ENCODE measurements at places on chromosomes 4 and X.

DNA sequence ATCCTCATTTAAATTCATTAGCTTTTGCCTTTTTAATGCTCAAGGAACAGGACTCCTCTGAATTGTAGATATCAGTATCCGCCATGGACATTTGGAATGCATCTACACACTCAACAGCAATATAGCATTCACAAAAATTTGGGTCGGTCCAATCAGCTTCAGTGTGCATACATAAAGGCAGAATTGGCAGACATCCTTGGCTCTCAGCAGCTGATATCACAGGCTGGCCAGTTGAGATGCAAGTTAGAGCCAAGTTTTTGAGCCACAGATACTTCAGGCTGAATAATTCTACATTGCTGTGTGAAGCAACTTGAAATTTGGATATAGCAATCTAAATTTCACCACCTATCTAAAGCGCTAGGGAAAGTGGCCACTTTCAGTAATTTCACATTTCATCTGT is 821.1 kb downstream of the PCDH19 start:
- DNase-seq, result no peak

DNA sequence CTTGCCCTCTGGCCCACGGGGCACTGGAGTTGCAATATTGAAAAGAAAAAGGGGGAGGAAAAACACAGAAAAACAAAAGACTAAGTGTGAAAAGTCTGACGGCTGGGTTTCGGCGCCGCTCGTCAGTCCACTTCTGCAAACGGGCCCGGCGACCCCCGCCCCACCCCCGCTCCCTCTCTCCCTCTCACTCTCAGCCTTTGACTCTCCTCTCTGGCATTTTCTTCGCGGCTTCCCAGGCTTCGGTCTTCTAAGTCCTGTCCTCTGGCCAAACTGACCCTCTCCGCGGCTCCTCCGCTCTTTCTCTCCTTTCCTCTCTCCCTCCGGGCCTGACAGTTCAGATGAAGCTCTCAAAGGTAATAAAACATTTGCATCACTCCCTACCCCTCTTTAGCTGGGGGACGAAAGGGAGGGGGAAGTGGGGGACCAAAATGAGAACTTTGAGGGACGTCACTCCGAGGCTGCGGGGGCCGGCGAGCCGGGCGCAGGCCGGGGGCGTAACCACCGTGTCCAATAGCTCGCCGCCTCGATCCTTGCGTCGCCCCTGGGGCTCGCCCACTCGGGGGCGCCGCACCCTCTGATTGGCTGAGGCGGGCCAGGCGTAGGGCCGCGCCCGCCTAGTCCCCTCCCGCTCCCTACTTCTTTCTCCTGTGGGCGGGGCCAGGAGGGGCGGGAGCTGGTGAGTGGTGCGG is at the start of gene NKX6-1:
TSS of gene NKX6-1 (minus strand) at position 358 of the 689 bp plus-strand sequence. CDS start 1,064 bp downstream, outside the sequence.
- peak; percentile 40 for DNase-seq

- DNase-seq, result no peak
Observed at GRCh38 chr4:94354474-94354896, 11.8 kb upstream of the HPGDS start.

DNA sequence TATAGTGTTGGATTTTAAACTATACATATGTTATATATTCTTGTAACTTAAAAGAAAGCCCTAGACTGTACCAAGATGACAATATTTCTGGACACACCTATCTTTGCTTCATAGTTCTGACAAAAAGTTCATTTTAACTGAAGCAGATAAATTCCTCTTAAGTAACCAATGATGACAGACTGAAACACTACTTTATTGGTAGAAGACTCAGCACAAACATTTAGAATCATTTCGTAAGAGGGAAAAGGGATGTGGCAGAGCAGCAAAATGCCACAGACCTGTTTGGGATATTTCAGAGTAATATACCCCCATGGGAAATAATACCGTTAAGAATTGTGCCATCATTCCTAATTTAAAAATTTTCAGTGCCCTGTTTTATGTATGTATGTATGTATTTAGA is 56.2 kb downstream of the APOO start:
- no peak for DNase-seq

DNA sequence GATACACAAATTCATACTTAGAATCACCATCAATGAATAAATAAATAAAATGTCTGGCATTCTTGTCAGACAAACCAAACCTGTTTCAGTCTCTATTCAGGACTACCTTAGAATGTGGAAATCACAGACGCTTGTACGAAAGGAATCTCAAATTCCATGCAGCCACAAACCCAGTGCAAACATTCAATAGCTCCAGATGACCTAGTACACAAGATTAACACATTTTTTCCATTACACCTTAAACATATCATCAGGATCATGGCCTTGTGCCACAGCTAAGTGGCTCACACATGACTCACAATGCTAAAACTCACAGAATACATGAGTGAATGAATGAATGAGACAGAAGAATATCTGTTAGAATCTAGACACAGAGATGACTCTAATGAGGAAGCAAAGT is 134.2 kb downstream of the PWWP3B start:
- DNase-seq, result no peak

DNA sequence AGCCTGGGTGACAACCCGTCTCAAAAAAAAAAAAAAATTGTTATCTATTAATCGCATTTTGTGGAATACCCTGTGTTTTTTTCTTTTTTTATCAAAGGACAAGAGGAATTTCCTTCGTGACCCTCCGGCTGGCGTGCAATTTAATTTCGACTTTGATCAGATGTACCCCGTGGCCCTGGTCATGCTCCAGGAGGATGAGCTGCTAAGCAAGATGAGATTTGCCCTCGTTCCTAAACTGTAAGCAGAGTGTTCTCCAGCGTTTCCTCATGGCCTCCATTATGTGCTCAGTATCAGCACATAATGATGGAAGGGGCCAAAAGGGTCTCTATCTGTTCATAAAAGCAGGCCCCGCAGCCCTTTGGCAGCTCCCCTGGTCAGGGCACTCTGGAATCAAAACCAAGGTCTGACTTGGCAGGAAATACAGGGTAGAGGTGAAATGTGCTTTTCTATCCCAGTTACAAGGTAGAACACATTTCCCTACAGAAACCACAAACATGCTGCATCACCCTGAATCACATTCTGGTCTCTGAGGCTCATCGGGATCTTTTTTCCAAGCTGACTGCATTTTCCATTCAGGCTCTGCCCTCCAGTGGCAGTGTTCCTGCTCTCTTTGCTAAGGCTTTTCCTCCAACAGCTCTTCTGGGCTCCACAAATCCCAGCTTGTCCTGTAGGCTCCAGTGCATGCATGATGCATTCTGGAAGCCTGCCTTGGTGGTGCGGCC is 24.4 kb downstream of the SYAP1 start:
- no peak for DNase-seq

- DNase-seq, result peak; percentile 55
Observed at GRCh38 chrX:46408553-46409407, 136.4 kb downstream of the ZNF674 start.

- no peak for DNase-seq
Observed at GRCh38 chr4:99834569-99834968, 17.9 kb downstream of the DAPP1 start.

GRCh38 chr4:45317276-45317675 is 590.9 kb upstream of the GNPDA2 start:
- no peak for DNase-seq

DNA sequence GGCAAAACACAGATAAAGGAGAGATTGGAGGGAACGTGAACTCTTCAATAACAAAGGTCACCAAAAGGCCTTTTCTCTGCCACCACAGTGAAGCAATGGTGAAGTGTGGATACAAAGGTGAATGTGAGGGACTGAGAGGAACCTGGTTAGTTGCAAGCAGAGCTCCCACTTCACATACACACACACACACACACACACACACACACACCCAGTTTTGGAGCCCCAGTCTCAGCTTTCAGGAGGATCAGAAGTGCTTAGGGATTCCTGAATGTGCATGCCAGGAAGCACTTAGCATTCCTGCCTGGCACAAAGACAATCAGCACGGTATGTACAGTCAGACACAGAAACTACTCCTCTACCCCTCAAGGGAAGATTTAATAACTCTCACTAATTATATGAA is 71.5 kb downstream of the ARHGEF9 start:
- DNase-seq, result no peak

DNA sequence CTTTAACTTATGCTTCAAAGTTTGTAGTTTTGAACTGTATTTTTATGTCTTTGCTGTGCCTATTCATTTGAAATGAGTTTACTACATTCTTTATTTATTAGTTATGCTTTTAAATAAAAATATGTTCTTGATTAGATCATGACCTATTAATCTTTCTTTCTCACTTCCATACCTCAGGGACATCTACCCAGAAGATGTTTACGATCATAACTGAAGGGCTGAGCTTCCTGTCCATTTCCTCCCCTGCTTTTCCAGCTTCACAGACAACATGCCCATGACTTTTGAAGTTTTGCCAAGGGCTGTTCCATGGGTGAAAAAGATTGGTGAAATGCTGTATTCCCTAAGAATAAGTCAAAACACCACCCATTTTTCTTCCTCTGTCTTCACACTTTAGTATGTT is 99.7 kb upstream of the DDIT4L start:
- DNase-seq, result no peak

- no peak for DNase-seq
Observed at GRCh38 chr4:189656641-189657040, 284.0 kb upstream of the FRG1 start.

DNA sequence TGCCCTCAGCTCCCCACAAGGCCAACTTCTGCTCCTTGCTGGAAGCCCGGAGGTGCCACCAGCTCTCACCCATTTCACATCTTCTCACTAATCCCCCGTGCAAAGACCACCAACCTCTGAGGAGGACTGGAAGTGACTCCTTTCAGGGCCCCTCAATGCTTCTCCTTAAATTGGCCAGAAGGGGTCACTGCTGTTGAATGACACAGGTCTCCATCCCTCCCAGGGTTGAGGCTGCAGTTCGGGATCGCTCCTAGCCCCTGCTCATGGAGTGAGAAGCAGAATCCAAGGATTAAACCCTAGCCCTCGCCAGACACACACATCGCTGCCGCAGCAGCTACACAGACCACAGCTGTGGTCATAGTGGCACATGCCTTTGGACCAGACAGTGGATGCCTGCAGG is 279.5 kb upstream of the TAPT1 start:
- no peak for DNase-seq

- no peak for DNase-seq
Observed at GRCh38 chr4:54783402-54784110, 125.8 kb downstream of the KIT start.

- no peak for DNase-seq
Observed at GRCh38 chr4:114595921-114596320, 2.7 kb upstream of the UGT8 start.

DNA sequence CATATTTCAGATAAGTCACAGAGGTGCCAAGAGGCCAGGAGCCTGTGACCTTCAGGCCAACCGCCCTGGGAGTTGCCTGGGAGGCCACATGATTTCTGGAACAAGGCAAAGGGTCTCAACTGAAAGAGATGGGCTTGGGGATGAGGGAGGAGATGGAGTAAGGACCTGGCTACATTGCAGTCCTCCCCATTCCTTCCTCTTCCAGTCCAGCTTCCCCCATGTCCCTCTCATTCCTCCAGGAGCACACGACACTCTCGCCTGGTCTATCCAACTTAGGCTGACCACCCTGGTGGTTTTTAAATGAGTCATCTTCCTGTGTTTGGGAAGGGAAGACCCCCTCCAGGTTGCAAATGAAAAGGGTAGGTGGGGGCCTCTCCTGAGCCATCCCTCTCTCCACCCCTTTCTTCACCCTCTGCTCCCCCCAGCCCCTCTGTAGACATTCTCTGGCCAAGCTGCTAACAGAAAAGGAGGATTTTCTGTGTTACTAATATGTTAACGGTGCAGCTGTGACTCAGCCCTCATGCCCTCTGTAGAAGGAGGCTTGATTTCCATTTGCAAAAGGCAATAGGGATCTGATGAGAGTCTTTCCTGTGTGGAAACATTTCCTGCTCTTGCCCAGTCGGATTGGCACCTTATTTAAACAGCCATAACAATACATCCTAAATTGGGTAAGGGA is 79.2 kb downstream of the RTL5 start:
- no peak for DNase-seq

DNA sequence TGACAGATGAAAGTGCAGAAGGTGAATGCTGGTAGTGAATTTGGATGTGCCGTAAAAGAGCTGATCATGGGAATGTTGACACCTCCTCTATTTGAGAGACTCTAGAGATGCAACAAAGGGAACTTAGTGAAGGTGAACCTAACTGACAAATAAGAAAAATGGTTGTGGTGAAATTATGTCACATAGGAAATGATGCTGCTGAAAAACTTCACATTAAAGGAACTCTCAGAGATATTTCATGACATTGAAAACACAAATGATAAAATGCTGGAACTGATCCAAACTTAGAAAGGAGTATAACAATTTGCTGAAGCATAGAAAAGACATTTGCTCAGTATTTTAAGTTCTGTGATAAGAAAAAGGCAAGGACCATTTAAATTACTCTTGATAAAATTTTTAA is 31.9 kb downstream of the MGAT4D start:
- no peak for DNase-seq

DNA sequence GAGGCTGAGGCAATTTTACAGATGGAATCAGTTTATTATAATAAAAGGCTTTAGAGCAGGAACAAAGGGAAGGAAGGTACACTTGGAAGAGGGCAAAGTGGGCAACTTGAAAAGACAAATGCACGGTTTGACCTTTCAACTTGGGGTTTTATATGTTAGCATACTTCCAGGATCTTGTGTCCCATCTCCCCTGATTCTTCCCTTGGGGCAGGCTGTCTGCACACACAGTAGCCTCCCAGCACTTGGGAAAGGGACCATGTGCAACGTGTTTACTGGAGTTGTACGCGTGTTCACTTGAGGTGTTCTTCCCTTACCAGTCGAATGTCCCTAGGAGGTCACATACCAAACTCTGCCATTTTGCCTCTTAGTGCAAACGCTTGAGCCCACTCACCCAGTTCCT is 7.3 kb downstream of the PPA2 start:
- DNase-seq, result no peak

- no peak for DNase-seq
Observed at GRCh38 chrX:10190367-10190766, 33.6 kb downstream of the CLCN4 start.

- peak; percentile 65 for DNase-seq
Observed at GRCh38 chr4:41120297-41121217, 93.8 kb downstream of the APBB2 start.

DNA sequence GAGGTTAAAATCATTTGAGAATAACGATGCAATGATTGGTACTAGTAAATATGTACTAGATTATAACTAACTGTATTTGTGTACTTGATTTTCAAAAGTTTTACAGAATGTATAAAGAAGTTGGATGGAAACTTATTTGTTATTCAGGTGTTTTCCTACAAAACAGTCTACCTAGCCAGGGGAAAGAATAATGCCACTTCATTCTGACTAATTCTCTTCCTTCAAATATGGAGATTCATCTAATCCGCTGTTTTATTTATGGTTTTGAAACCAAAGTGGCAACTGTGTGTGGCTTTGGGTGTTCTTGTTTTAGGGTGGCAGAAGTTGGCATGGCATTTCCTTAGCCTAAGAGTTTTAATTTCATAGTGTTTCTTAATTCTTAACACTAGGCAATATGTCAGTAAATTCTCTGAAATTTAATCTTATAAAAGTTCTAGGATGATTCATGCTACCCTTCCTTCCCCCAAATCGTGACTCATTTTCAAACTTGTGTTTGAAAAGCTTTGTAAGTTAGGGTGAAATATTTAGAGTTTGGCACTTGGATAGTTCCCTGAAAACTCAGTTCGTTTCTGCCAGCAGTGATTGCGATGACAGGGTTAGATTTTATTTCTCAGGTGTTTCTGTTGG is 62.6 kb downstream of the DCLK2 start:
- peak; percentile 60 for DNase-seq
